ENCODE measurements at places on chromosomes 1 and 21. TPM values are rescaled to one million over a fixed set of nuclear protein-coding genes. Genes with fewer than 3 reads are reported as not detected.

- no peak for DNase-seq
Observed at GRCh38 chr21:35414507-35415139, 365.5 kb upstream of the RUNX1 start.

DNA sequence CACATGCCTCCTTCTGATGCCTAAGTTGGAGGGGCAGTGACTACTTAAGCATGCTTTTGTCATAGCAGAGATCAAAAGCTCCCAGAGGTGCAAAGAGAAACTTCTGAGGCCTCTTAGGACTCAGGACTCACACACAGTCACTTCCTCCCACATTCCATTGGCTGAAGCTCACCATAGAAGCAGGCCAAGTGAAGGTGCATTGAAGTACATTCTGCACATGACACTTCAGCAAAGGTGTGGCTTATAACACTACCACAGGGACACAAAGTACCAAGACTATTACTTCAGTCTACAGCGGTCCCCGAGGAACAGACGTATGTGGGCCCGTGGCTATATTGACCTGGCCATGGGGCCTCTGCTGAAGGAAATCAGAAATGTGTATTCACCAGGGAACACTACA lies 2.5 kb upstream of the POGK start:
- DNase-seq = no peak

DNA sequence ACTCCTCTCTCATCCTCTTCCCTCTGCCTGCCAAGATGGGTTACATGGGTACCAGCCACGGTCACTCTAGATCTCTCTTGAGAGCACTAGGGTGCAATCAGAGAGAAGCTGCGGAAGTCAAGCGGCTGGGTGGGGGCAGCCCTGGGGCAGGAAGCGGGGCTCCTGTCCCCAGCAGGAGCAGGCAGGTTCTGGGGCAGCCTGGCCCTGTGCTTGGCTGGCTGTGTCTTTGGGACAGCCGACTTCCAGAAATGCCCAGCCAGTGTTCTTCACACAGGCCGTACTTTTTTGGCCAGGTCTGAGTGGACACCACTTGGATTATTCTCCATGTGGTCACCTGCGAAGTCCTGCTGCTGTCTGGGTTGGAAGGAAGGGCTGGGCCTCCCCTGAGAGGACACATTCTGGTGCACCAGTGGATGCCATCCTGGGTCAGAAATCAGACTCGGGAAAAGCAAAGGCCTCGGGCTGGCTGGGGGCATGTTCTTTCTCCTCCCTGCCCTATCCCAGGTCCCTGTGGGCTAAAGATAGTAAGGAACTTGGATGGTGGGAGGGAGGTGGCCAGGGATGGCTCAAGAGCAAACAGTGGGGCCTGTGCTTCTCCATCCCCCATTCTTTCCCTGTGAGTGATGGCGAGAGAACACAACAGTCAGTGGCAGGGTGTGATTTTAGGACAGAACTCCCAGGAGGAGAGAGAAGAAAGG lies 93.7 kb downstream of the ITPKB start:
- no peak for DNase-seq

The CHAF1B gene
- total RNA-seq = 1.6 TPM

The TDRD5 gene
- not detected for total RNA-seq

The CDC42 gene
- 202 TPM for total RNA-seq

The COG2 gene
- total RNA-seq = 44.6 TPM

The SPRR1A gene
- total RNA-seq = not detected

Measured in CD4-positive, alpha-beta memory T cell (primary cell).